ENCODE measurements at places on chromosomes 11 and 22. TPM values are rescaled to one million over a fixed set of nuclear protein-coding genes. Genes with fewer than 3 reads are reported as not detected.

The SHISAL1 gene
- total RNA-seq: 3.4 TPM

The SLC25A18 gene
- total RNA-seq: 0.45 TPM

The B4GALNT4 gene
- total RNA-seq: 15.4 TPM

The MOGAT2 gene
- total RNA-seq: not detected

The ARHGAP8 gene
- 1.6 TPM for total RNA-seq

The RPL27A gene
- 2,523 TPM for total RNA-seq

The ACR gene
- not detected for total RNA-seq

The CPT1B gene
- 12.3 TPM for total RNA-seq

The RASD2 gene
- total RNA-seq: 0.67 TPM

The ZNF214 gene
- 0.79 TPM for total RNA-seq

The DMC1 gene
- 1.9 TPM for total RNA-seq

The MAPK8IP1 gene
- 5.3 TPM for total RNA-seq

The TSPAN32 gene
- total RNA-seq: not detected

The OR52E8 gene
- total RNA-seq: not detected

The BTBD18 gene
- total RNA-seq: not detected

The NLRP10 gene
- total RNA-seq: not detected

The ABCC8 gene
- 9.5 TPM for total RNA-seq

The SPON1 gene
- not detected for total RNA-seq

The F2 gene
- total RNA-seq: 2.2 TPM

The ARHGEF17 gene
- total RNA-seq: 14.6 TPM

The CNGA4 gene
- total RNA-seq: not detected

The GDPD4 gene
- total RNA-seq: not detected

The PAMR1 gene
- total RNA-seq: 0.25 TPM

The FGF3 gene
- total RNA-seq: not detected

The SLC5A1 gene
- not detected for total RNA-seq

The CCDC116 gene
- total RNA-seq: 0.06 TPM
